ENCODE measurements at places on chromosomes 12 and 14. TPM values are rescaled to one million over a fixed set of nuclear protein-coding genes. Genes with fewer than 3 reads are reported as not detected.

DNA sequence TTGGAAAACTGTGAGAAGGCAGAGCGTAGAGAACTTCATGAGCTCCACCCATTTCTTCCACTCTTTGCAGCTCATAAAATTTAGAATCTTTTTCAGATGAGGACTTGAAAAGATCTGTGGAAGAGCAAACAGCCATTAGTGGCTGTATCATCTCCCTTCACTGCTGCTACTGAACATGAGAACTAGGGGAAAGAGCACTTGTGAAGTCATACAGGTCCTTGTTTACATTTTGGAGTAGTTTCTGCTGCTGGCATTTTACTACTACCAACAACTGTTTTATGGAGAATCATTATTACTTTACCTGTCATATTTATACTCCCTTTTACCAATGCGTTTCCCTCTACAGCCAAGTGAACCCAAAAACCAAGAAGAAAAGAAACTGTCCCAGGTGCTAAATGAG, 41.0 kb downstream of the RPGRIP1 start:
- no peak for DNase-seq

DNA sequence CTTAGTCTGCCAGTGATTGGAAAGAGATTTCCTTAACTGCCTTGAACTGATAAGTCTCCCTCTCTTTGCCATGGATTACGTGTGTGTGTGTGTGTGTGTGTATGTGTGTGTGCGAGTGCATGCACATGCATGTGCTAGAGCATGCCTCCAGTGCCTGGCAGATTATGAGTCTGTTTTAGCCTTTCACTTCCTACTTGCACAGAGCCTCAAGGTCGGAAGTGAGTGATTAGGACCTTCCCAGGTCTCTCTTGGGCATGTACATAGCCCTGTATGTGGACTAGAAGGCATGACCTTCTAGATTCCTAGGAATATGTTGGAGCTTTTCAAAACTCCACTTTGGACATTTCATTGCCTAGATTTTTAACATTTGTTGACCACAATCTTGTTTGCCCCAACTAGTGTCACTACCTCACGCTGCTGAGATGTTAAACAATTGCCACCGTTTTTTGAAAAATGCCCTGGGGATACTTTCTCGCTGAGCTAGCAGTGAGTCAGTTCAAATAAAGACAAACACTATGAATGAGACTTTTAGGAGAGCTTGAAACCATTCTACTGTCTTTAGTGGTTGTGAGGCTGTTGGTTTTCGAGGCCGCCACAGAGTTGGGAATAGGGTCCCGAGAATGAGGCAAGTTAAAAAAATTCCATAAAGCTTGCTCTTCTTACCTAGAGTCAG, 28.2 kb downstream of the KIAA0586 start:
- DNase-seq, result no peak

- DNase-seq, result no peak
These were observed 111.1 kb downstream of the ERC1 start for GRCh38 chr12:1102115-1102514.

- no peak for DNase-seq
These were observed 5.2 kb downstream of the KRT84 start for GRCh38 chr12:52380271-52380694.

GRCh38 chr12:6180268-6181051, 19.7 kb upstream of the CD9 start:
- no peak for DNase-seq

The PTPN6 gene
- 9.3 TPM for total RNA-seq

The PKP2 gene
- total RNA-seq, result 123 TPM

The ST8SIA1 gene
- total RNA-seq, result 16.4 TPM
